ENCODE measurements at places on chromosomes 1 and 21. TPM values are rescaled to one million over a fixed set of nuclear protein-coding genes. Genes with fewer than 3 reads are reported as not detected.

DNA sequence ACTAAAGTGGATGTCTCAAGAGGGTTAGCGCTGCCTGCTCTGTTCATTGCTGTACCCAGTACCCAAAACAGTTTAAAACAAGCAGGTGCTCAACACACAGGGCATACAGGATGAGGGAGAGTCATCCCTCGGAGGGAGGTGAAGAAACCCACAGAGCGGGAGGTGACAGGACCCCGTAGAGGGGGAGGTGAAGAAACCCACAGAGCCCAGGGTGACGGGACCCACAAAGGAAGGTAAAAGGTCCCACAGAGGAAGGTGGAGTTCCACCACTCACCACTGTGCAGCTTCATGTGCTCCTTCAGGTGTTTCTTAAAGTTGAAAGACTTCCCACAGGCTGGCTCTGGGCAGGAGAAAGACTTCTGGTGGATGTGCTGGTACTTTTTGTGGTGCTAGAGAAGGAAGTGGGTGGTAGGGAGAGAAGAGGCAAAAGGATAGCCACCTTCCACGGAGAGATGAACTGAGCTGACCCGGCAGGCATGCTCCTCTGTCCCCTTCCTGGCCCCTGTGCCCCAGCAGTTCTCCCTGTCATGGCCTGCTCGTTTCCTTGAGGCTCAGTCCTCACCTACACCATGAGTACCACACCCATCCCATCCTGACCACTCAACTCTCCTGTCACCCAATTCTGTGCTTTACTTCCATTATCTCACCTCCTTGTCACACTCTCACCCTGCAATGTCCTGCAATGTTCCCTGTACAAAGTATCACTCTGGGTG lies 5.1 kb downstream of the ZNF692 start:
- peaks cover 4% of the 10 kb centered on the region for H3K4me1 ChIP-seq
- H3K4me3 ChIP-seq, result peak overlapping the region; percentile 59
- H3K27me3 ChIP-seq, result no peaks in the 10 kb centered on the region

GRCh38 chr1:16020325-16020724 lies 1.5 kb upstream of the CLCNKA start:
- no peaks in the 10 kb centered on the region for H3K27me3 ChIP-seq
- H3K4me1 ChIP-seq, result no peaks in the 10 kb centered on the region
- no peak overlapping the region for H3K27ac ChIP-seq
- no peak overlapping the region for H3K4me3 ChIP-seq
- H3K36me3 ChIP-seq, result no peaks in the 10 kb centered on the region

- H3K27me3 ChIP-seq, result no peaks in the 10 kb centered on the region
- no peak for DNase-seq
- H3K27ac ChIP-seq, result no peak overlapping the region
- H3K4me3 ChIP-seq, result no peak overlapping the region
- peaks cover 6% of the 10 kb centered on the region for H3K4me1 ChIP-seq
- H3K36me3 ChIP-seq, result no peaks in the 10 kb centered on the region
These were observed 261.7 kb downstream of the TM2D1 start for GRCh38 chr1:61463220-61463619.

DNA sequence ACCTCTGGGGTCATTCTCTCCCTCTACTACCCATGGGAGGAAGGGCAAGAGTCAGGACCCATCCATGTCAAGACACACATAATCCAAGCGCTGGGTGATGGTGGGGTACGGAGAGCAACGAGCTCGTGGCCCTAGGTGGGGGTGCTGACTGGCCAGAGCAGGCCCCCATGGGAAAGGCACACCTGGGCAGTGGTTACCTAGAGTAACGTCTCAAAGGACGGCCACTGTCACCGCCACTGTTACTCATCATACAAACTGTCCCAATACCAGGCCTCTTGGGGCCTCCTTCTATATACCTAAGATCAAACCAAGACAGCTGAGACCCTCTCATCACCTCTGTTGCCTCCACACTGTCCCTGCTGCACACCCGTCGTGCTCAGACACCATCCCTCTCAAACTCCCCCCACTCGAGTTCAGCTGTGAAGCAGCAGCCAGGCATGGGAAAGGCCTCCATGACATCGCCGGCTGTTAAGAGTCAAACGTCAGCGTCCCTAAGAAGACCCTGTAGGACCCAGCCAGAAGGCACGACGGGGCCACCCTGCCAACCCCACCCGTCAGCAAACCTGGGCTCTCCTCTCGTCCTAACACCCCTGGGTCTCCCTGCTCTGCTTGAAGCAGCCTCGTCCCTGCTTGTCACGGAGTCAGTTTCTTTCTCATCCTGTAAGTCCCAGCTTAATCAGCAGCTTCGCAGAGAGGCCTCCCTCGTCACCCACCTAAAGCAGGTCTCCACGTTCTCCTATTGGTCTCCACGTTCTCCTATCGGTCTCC lies 15.3 kb downstream of the NPHP4 start:
- H3K36me3 ChIP-seq, result peaks cover 16% of the 10 kb centered on the region
- no peak overlapping the region for H3K4me3 ChIP-seq
- H3K27ac ChIP-seq, result no peak overlapping the region
- DNase-seq, result no peak
- H3K27me3 ChIP-seq, result no peaks in the 10 kb centered on the region

- no peaks in the 10 kb centered on the region for H3K4me1 ChIP-seq
- no peak overlapping the region for H3K4me3 ChIP-seq
- no peak for DNase-seq
These were observed 105.4 kb downstream of the UBE2U start for GRCh38 chr1:64308866-64309265.

DNA sequence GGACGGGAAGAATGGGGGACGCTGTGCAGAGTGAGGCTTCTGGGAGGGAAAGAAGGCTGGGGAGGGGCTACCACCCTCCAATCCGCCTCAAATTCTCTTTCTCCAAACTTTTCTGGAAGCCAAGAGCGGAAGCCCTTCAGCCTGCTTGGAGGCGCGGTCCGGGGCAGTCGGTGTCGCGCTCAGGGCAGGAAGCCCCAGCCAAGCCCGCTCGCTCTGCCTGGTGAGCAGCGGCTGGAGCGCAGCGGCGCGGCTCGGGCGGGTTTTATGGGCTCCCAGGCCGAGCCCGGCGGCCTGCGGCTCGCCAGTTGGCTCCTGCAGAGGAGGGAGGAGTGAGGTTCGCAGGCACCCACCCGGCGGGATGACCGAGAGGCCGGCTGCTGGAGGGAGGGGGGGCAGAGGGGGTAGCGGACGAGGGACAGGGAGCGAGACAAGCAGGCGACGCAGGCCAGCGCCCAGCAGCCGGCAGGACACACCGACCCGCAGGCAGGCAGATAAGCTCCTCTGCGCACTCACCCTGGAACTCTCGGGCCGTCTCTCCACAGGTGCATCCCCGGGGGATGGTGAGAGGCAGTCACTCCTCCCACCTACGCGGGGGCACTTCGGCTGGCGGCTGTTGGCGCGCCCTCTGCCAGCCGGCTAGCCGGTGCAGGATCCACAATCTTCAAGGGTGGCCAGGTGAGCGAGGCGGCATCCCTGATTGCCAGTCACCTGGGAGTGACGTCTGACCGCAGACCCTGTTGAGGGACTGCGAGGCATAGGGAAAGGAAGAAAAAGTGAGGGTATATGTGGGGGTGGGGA lies at the start of gene AVPR1B:
Gene AVPR1B (minus strand): TSS at position 238 of the 798 bp plus-strand sequence. CDS start 498 bp downstream, outside the sequence.
- H3K27ac ChIP-seq, result no peak within 1 kb of the TSS
- H3K27me3 ChIP-seq, result peaks cover 60% of the 10 kb centered on the region
- no peak within 1 kb of the TSS for H3K4me3 ChIP-seq
- peak; percentile 27 for DNase-seq
- H3K36me3 ChIP-seq, result no peaks in the 10 kb centered on the region

DNA sequence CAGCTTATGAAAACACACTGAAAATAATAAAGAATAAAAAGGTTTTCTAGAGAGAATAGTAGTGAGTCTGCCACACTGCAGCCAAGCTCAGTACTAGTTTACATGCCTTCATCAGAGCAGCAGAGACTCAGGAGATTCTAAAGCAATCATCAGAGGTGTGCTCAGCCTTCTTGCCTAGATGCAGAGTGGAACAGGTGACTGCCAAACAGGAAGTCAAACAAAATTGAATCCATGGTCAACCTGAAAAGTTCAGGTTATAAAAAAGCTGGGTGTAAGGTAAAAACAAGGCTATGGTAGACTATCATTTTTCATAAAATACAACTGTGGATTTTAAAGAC lies 165.3 kb upstream of the C1orf105 start:
- peak overlapping the region; percentile 0 for H3K4me3 ChIP-seq
- peaks cover 19% of the 10 kb centered on the region for H3K4me1 ChIP-seq
- DNase-seq, result no peak
- H3K27ac ChIP-seq, result peak overlapping the region; percentile 39

CERS2 gene
- total RNA-seq, result 149 TPM

ANGPTL7 gene
- total RNA-seq, result not detected

LORICRIN gene
- total RNA-seq, result not detected

SLC19A1 gene
- 44.4 TPM for total RNA-seq

TIE1 gene
- 1.3 TPM for total RNA-seq

CTH gene
- total RNA-seq, result 4.1 TPM
